ENCODE measurements at places on chromosomes 4 and X.

DNA sequence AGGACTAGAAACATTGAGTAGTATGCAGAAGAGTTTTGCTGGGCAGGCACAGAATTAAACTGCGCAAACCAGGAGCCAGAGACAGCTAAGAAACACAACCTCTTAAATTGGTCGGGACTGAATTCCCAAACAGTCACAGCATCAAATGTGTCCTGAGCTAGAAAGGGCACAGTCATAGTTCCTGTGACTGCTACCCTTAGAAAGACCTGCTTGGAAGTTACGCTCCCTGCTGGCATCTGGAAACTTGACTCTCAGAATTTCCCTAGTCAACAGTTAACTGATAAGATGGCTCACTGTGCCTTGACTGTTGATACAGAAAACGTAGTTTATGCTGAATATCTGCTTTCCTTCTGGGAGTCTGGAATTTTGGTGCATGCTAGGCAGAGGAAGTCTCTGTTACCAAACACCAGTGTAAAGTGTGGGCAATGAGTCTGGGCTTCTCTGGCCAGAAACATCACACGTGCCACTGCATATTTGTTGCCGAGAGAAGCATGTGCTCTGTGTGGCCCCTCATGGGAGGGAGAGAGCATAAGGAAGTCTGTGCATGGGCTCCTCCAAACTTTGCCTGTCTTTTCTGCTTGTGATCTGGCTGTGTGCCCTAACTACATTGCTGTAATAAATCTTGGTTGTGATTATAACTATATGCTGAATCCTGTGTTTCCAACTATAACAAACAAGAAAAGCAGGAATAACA is 11.6 kb upstream of the EOLA2 start:
- DNase-seq: no peak

DNA sequence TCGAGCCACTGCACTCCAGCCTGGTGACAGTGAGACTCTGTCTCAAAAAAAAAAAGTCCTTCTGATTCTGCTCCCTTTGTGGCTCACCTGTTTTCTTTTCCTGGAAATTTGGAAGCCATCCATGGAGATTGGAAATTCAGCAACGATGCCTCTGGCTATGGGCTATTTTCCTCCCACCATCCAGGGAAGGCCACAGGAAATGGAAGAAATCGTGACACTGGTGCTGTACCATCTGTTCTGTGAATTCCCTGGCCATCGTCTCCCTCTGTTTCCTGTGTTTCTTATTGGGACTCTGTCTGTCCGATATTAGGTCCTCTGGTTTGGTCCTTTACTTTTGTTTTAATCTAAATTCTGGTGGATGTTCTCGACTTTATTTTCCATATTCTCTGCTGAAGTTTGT is 29.4 kb upstream of the ADRA2C start:
- DNase-seq: no peak

- DNase-seq: peak; percentile 44
Measured at GRCh38 chr4:54498661-54499111, 159.1 kb upstream of the KIT start.

DNA sequence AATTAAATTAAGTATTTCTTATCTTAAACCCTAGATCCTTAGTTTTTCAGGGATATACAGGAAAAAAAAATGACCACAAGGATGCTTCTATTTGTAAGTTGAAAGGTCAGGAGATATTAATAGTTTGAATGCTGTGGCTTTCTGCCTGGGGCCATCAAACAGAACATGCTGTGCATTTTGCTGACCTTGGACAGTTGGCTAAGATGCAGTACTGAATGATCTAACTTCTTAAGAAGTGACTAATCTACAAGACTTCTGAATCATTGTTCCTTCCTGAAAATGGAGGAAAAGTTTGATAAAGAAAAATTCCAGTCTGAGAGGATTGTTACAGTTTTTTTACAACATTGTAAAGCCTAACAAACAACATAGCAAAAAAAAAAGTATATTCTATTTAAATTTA is 237.8 kb upstream of the JADE1 start:
- peak; percentile 84 for DNase-seq

- DNase-seq: no peak
Measured at GRCh38 chrX:111662292-111662691, 18.7 kb upstream of the ALG13 start.

GRCh38 chrX:71867680-71868079 is 43.0 kb upstream of the NHSL2 start:
- DNase-seq: no peak

- DNase-seq: no peak
Measured at GRCh38 chr4:40403081-40403480, 67.9 kb downstream of the CHRNA9 start.

DNA sequence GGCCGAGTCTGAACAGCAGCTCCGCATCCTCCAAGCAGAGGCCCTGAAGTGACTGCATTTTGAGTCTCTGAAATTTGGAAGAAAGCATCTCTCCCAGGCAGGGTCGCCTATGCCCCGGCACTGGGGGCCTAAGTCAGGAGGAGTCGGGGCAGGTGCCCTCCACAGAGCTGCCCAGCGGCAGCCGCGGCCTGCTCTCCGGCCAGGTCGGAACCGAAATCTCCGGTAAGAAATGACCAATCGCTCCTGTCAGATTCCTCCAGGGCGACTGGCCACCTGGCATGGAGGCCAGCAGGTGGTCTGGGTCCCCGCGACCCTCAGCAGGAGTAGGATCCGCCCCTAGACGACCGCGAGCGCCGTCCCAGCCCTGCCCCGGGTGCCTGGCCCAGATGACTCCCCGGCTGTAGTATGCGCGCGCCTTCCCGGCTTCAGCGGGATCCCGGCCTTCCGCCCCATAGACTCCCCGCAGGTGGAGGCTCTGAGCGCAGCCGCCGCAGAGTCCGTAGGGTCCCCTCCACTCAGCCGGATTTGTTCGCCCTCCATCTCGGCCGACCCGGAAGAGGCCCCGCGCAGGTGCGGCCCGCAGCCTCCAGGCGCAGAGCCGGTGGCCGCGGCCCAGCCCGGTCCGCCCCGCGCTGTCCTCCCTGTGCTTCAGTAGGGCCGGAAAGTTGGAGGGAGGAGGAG is 1.5 kb downstream of the NKX1-1 start:
- no peak for DNase-seq

DNA sequence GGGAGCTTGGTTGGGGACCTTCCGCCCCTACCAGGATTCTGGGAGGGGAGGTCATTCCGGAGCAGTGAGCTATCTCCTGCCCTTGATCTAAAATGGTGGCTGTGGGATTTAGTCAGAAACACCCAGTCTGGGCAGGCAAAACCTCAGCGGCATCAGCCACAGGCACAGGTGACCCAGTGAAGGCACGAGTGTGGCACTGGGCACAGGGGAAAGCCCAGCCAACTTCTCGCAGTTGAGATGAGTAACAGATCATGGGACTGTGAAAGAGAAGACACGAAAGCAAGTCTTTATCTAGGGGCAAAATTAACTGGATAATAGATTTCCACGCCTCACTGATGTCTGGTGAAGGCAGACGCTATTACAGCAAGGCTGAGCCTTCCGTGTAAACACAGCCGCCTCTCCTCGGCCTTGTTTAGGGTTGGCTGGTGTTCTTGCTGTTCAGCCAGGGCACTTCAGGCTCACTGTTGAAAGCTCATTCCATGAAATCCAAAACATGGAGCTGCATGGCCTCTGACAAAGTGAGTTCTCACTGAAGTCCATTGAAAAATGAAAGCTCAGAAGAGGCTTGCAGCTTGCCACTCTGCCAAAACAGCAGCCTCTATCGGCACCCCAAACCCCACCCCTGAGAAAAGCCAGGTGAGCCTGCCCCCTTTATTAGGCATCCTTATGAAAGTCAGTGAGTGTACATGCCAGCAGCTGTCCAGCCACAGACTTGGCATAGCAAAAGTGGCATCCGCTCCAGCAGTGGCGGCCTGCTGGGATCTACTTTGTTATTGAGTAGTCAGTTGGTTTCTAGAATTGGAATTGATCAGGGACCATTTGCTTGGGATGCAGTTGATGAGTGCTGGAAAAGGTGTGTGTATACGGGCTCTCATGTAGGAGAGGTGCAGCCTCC is 102.3 kb upstream of the MTM1 start:
- DNase-seq: no peak

GRCh38 chr4:93132631-93133030 is 695.9 kb upstream of the ATOH1 start:
- no peak for DNase-seq

DNA sequence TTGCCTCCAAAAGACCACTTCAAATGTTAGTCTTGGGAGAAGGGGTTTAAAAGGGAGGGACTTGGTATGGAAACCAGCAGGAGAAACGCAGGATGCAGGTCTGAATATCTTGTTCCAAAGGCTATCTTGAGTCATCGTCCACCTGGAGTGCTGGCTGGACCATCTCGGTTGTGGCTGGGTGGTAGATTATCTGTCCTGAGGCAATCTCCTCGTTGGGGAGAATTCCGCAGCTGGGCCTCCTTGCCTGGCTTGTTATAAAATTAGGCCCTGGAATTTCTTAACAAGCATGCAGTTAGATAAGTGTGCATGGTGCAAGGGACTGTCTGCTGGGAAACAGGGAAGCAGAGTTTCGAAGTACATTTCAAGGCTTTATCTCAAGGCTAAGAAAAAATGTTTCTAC is 2045.7 kb upstream of the TENM3 start:
- no peak for DNase-seq

GRCh38 chr4:6048537-6048936 is 30.3 kb upstream of the C4orf50 start:
- DNase-seq: no peak

DNA sequence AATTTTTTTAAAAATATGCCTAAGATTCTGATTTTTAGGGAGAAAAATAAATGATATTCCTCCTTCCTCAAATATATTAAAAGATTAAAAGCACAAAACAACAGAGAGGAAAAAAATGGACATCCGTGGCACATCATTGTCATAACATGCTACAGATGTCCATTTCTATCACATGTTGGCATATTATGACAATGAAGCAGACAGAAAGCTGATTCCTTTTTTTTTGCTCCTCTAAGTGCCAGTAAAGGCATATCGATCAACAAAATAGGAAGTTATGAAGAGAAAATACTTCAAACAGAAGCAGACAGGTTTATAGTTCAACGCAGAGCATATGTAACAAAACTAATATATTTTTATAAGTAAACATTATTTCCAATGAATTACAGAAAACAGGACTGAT is 11.2 kb downstream of the KLHL8 start:
- no peak for DNase-seq

- DNase-seq: no peak
Measured at GRCh38 chrX:67105758-67106116, 438.1 kb upstream of the AR start.

DNA sequence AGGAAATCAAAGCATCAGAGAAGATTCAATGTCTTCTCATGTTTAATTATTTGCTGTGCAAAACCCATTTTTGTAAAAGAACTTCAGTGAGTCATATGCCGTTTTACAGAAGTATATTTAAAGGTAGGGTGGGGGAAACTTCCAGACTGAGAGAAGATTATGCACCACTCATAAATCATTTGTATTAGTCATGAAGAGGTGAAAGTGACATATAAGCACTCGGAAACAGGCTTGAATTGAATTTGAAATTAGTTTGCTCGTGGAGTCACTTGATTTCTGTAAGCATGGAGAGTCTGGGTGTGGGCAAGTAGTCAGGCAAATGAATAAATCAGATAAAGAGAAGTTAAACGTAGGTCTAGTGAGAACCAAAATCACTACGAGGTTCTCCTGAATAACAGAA is 335.1 kb downstream of the ANK2 start:
- DNase-seq: no peak

GRCh38 chr4:168453146-168453545 is 27.1 kb downstream of the DDX60L start:
- no peak for DNase-seq

GRCh38 chr4:72701987-72702819 is 133.2 kb upstream of the ADAMTS3 start:
- DNase-seq: peak; percentile 4

GRCh38 chr4:141246683-141247429 is 26.2 kb downstream of the ZNF330 start:
- no peak for DNase-seq

- DNase-seq: peak; percentile 53
Measured at GRCh38 chrX:54178100-54178940, 4.7 kb downstream of the FAM120C start.

DNA sequence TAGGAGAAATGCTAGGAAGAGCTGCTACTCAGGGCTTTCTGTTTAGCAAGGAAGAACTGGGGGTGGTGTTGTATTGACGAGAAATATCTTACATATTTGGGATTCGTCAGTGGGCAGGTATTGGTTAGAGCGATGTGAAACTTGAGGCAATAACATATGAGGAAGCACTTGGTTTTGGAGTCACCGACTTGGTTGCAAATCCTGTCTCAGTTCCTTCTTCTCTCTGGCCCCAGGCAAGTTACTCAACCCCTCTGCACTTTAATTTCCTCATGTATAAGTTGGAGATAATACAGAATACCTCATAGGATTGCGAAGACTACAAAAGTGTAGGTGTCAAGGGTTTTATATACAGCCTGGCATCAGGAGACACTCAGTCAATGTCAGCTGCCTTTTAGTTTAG is 34.1 kb downstream of the GPAT3 start:
- DNase-seq: no peak

DNA sequence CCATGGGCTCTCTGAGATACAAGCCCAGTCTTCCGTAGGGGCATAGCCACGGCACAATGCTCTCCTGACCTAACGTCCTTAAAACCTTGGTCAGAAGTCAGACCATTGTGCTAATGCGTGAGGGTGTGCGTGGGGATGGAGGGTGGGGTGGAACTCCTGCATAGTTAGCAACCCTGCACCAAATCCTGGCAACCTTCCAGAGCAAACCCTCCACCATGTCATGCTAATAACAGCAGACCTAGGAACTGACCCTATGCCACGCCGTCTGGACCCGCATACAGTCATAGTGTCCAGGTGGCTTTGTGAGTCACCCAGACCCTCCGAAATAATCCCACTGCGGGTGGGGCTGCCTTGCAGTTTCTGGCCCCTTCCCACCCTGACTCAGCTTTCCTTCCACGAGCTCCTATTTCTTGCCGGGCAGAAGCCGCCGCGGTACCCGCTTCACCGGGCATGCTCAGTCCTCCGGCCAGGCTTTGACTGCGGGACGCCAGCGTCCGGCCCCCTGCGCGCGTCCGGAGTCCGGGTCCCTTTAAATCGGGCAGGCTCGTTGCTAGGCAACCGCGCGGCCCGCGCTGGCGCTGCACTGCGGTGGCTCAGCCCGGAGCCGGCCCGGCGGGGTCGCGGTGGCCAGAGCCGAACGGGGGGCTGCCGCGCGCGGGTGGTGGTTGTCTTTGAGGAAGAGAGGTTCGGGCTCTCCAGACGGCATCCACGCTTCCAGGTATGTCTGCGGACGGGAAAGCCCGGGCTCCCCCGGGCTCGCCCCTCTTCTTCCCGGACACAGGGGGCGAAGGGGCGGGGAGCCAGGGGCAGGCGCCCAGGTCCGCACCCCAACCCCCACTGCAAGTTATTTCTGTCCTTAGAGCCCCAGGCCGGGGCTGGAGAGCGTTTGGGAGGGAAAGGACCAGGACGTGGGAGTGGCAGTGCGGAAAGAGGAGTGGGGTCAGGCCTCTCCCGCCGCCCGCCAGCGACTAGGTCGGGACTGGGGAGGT is at the start of gene CCDC160:
CCDC160 (plus strand) TSS at position 557 of the 989 bp plus-strand sequence. CDS start 7,619 bp downstream, outside the sequence.
- no peak for DNase-seq

GRCh38 chrX:149074398-149074797 is 430.7 kb downstream of the IDS start:
- no peak for DNase-seq

DNA sequence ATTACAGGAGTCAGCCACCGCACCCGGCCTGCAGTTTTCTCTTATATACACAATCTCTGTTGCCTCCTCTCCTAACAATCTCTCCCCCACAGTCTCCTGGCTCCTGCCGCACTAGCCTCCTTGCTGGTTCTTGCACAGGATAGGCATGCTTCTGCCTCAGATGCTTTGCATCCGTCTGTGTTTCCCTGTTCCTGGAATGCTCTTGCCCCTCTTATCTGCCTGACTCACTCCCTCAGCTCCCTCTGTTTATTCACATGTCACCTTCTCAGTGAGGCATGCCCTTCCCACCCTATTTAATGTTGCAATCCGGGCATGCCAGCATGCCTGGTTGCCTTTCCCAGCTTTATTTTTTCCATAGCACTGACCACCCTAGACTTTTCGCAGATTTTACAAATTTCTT is 161.9 kb downstream of the PHF8 start:
- DNase-seq: peak; percentile 1

All from AG04449 (cell line).